Endodermal cell (in vitro differentiated cells): ENCODE measurements at places on chromosomes 11 and 22. TPM values are rescaled to one million over a fixed set of nuclear protein-coding genes. Genes with fewer than 3 reads are reported as not detected.

DNA sequence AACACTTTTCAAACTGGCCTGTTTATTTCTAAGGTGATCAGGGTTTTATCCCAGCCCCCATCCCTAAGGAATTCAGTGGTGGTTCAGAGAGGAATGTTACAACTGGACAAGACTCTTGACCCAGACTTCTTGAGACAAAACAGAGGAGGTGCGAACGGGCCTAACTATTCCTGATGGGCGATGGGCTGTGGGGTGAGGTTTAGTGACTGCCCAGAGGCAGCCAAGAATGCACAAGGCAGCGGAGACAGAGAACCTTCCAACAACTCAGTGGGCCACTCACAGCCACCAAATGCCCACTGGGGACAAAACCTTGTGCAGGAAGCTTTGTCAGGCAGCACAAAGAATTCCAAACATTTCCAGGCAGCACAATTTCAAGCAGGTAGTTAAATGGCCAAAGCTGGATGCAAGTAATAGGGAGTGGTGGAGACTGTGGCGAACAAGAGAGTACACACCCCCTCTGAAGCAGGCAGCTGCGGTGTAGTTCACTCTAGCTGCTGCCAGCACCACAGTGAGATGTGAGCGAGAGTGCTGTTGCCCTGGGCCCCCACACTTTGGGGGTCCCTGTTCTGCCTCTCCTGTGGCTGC lies 29.2 kb downstream of the SCUBE1 start:
- no peak for DNase-seq

DNA sequence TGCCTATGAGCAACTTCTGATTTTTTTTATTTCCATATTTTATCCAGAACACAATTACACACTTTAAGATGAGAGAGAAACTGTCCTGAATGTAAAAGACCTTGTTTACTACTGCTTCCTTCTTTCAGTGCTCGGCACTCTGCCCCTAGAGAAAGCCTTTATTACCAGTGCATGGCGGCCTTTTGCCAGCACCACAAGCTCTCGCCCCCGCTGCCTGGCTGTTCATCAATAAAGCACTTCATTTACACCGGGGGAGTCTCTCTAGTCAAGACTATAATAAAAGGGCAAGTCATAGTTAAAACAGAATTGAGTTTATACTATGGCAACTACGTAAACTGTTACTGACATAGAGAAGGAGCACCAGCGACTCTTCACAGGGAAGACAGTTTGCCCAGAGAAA lies 259.5 kb downstream of the CADM1 start:
- no peak for DNase-seq

DNA sequence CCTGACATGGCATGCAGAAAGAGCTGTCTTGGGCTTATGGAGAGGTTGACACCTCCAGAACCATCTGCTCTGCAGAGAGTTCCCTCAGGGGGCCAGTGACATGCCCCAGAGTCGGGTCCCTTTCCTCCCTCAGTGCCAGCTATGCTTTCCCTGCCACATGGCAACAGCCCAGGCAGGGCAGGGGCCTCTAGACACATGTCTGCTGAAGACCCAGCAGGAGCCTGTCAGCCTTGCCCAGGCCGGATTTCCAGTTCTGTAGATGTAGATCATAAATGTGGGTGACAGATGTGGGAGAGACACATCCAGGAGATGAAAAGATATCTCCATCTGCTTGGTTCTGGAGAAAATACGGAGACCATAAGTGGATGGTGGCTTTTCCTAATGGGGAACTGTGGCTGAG lies 25.5 kb downstream of the NAV2 start:
- no peak for DNase-seq

GRCh38 chr22:39638958-39639357 lies 68.4 kb downstream of the CACNA1I start:
- no peak for DNase-seq

- DNase-seq = no peak
Measured at GRCh38 chr11:66280428-66280827, 2.5 kb downstream of the CNIH2 start.

- DNase-seq = no peak
Measured at GRCh38 chr11:2810411-2811205, 75.0 kb downstream of the CDKN1C start.

DNA sequence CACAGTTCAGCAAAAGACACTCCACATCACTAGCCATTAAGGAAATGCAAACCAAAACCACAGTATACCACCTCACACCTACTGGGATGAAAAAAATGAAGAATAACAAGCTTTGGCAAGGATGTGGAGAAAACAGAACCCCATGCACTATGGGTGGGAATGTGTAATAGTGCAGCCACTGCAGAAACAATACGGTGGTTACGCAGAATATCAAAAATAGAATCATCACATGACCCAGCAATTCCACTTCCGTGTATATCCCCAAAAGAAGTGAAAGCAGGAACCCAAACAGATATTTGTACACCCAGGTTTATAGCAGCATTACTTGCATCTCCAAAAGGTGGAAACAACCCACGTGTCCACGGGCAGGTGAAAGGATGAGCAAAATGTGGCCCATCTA lies 20.8 kb downstream of the CARS1 start:
- no peak for DNase-seq

GRCh38 chr11:13216019-13216710 lies 61.4 kb upstream of the BMAL1 start:
- peak; percentile 86 for DNase-seq

Gene EIF1AD
- 40.1 and 40.4 TPM in 2 replicates for total RNA-seq

Gene GLYAT
- not detected in 3 replicates for total RNA-seq

Gene TRIM29
- total RNA-seq = 0.63 TPM in 1 of 3 replicates, not detected in the others

Gene KRTAP5-7
- total RNA-seq = not detected in 2 replicates

Gene SAA1
- total RNA-seq = not detected in 2 replicates

Gene MAPK11
- 0.23 to 0.33 TPM (median 0.32 TPM) in 3 replicates for total RNA-seq
